ENCODE measurements at places on chromosomes 6 and 20.

GRCh38 chr20:11117808-11118528, 444.2 kb upstream of the JAG1 start:
- DNase-seq: no peak

DNA sequence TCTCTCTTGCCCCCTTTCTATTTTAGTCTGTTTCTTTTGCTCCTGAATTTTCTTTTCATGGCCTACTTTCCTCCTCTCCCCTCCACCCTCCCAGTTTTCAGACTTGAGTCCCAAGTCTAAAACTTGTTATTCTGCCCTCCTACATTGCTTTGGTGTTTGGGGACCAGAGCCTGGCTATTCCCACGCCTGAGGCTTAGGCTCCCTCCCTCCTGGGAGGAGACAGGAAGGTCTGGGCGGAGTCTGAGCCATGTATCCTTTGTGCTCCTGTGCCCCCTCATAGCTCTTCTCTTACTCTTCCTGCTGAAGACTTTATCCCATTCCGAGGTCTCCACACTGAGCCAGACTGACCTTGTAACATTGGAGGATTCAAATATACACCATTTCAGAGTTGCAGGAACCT, 69.5 kb downstream of the DAAM2 start:
- DNase-seq: no peak

- no peak for DNase-seq
Measured at GRCh38 chr6:147716434-147716833, 207.9 kb downstream of the SAMD5 start.

GRCh38 chr20:35716330-35716729, 17.1 kb downstream of the ROMO1 start:
- no peak for DNase-seq

DNA sequence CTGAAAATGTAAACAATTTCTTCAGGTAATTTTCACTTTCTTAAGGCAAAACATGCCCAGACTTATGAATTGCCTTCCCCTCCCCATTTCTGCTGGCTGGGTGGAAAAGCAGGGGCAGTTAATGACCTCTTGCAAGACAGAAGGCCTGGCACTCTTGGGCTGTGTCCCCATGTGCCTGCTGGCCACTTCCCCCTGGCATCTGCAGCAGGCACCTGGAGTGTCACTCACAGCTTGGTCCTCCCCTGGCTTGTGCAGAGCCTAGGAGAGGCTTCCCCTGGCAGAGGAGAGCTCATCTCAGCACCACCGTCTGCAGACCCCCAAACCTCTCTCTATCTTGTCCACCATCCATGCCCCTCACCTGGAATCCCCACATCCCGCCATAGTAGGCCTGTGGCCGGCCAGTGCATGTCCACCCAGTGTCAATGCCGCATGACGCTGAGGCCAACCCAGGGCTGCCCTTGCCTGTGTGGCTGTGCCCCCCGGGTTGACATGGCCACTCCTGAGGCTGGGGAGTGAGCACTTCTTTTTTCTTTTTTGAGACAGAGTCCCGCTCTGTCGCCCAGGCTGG, 83.5 kb upstream of the SLC22A23 start:
- no peak for DNase-seq

- no peak for DNase-seq
Measured at GRCh38 chr6:159880412-159880975, 10.3 kb upstream of the MAS1 start.

- DNase-seq: peak; percentile 34
Measured at GRCh38 chr6:24719125-24719971, at the start of gene C6orf62. Gene C6orf62, minus strand, starts transcription at chr6:24719154. Its CDS starts 486 bp downstream, at chr6:24718668.

DNA sequence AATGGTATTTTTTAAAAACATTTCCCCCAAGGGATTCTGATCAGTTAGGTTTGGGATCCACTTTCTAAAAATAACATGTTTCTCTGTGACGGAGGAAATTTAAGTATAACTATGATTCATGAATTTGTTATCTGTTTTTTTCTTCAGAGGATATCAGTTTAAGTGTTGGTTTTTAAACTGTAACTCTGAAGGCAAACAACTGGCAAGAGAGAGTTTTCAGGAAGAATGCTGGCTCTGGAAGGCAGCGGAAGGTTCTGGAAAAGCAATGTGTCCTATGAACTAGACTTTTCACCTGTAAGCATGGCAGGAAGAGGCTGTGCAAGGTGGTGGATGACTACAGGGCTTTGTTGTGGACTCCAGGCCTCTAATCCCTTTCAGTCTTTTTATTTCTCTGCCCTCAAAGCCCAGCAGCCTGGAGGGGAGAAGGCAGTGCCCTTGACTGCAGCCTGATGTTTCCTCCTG, 153.1 kb downstream of the GMPR start:
- no peak for DNase-seq

DNA sequence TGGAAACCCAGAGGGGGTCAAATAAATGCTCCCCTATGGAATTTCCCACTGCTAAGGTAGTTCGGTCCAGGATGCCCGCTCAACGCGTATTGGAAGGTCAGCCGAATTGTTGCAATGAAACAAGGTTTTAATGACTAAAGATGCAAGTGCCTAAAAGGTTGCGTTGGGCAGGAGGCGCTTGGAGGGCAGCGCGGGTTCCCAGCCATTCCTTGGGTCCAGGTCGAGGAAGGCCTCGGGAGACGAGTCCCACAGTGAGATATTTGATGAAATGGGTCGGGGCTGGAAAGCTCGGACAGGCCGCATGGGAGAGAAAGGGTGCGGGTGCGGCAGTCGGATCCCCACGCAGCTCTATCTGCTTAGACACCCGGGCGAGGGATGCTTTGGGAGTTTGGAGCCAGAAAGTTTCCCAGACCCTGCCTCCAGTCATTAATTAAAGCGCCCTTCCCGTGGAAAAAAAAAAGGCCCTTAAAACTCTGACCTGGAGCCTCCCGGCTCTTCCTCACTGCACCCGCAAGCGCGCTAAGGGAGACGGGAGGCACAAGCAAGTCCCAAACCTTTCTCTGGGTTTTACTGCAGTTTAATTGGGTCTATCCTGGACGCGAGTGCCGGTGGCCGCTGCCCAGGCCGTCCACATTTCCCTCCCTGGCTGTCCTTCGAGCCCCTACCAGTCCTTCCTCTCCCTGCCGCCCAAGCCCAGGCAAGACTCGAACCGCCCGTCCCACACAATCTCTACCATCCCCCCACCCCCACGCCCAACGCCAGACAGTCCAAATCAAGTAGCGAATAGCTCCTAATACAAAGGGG, 24.2 kb downstream of the TFAP2A start:
- no peak for DNase-seq

GRCh38 chr6:5089481-5090438, 4.6 kb downstream of the PPP1R3G start:
- DNase-seq: no peak

DNA sequence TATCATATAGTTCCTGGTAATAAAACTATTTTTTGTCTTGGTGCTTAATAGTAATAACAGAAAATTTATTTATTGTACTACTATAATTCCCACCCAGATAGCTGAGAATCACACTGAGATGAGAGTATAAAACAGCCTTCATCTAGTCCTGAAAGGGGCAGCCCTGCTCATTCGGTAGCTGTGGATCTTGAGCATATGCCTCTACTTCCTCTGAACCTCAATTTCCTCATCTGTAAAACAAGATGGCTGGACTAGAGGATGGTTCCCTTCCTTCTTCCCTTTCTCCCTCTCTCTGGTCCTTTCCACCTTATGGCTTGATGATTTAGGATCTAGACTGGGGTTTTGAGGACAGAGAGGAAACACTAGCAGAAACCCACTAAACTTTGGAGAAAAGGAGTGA, 15.0 kb downstream of the FKBP5 start:
- DNase-seq: no peak

DNA sequence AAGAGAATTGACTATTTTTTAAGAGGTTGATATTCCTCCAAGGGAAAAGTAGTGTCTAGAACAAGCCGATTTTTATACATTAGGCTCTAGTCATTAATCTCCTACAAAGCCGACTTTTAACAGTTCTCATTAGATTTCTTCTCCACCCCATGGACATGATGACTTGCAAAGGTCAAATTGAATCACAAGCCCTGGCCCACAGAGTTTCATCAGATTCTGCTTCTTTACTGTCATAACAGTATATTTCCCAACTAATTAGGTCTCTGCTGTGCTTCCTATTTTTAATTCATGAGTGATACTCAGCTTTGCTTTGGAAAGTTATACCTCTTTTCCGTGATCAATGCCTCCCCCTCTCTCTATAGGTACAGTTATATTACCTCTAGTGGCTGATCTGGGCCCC, 90.6 kb upstream of the ADGRB3 start:
- no peak for DNase-seq

GRCh38 chr20:62402456-62403150, 4.5 kb downstream of the CABLES2 start:
- no peak for DNase-seq

GRCh38 chr6:143276436-143276835, 174.1 kb downstream of the ADAT2 start:
- DNase-seq: no peak

DNA sequence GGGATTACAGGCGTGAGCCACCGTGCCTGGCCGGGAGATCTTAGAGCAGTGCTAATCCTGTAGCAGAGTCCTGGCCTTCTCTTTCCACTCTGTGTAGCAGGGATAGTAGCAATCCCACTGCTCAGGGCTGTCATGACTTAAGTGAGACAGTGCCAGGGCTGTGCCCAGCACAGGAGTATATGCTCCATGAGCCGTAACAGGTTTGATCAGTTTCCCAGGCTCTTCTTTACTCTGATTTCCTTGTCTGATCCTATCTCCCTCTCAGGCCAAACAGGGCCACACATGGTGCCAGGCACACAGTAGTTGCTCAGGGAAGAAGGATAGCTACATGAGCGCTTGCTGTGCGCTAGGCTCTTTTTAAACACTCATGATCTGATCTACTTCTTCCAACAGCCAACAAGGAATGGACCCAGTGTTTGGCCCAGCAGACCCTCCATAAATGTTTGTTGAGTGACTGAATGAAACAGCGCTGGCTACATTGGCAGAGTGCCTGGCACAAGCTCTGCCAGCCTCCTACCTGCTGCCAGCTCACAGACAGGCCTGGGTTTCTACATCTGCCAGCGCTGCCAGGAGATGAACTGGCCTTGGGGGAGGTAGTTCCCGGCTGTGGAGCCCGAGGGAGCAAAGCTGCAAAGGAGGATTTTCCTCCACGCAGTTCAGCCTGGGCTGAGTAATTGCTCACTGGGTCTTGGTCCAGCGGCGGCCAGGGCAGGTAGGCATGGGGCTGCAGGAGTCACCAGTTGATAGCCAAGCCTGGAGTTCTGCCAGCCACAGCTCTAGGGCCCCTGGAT, 36.9 kb downstream of the SNAI1 start:
- DNase-seq: no peak

DNA sequence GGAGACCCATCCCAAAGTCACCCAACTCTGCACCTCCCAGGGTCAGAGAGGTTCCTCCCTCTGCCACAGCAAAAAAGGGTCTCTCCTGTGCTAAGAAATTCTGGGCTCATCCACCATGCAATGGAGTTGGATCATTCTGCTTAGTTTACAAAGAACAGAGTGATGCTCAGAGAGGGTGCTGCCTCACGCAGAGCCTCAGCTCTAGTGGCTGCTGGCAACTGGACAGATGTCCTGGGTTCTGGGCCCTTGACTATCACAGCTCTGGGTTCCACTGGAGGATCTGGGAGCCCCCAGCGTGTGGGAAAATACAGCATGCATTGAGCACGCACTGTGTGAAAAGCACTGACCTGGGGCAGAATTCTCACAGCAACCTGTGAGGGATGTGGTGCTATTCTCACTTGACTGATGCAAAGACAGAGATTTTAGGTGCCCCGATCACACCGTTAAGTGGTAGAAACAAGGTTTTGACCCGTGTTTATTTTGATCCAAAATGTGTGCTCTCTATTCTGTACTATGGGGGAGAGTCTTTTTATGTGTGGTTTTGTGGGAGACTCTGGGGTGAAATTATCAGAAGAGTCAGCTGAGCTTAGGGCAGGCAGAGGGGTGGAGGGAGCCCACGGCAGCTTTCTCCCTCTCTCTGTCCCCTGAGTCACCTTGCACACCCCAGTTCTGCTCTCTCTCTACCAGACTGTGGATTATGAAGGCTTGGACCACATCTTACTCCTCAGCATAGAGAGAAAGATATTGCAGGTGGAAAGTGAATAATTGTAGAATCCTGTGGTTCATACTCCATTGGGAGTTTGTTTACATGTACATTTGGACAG, 19.9 kb downstream of the TREML4 start:
- no peak for DNase-seq

- DNase-seq: no peak
Measured at GRCh38 chr20:49400410-49400809, 82.1 kb downstream of the KCNB1 start.

DNA sequence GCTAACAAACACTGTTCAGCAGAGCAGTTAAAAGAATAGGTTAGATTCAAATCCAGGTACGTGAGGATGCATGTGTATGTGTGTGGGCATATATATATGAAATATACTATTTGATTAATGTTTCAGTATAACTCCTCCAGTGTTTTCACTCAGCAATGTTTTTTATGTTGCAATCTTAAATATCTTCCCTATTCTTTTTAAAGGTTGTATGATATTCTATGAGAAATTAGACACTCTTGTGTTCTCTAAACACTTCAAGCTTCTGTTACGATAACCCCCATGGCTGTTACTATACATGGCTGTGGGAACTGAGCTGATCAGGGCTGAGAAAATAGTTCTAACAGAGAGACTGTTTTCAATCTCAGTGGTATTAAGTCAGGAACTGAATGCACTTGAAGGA, 421.0 kb downstream of the CBLN4 start:
- no peak for DNase-seq

DNA sequence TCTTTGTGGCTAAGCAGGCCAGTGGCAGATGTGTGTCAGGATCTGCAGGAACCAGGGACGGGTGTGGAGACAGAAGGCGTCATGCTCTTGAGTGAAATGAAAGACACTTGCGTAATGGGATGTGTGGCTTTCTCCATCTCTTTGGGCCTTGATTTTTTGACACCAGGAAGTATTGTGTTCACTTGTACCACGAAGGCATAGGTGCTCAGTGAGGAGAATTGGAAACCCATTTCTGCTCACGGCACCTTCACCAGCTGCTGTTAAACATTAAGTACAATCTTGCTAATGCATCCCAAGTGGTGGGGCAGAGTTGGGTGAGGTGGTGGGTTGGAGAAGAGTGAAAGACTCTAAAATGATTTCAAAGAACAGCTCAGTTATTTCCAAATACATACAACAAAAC, 30.0 kb downstream of the GJA10 start:
- DNase-seq: no peak

DNA sequence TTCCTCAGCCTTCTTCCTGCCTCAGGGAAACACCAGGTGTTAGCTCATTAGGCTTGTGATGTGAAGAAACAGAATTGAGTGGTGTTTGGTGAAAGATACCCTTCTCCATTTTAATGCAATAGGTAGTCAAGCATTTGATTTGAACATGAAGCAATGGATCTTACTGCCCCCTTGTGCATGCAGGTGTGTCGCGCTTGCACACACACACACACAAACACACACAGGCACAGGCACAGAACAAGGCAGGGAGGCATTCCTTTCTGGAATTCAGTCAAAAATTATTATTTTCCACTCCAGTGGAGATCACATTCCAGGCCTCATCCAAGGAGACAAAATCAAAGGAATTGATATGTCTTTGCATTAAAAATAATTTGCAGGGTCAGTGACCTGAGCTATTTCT, 667.0 kb upstream of the MARCKS start:
- DNase-seq: no peak

- no peak for DNase-seq
Measured at GRCh38 chr20:39094391-39094790, 132.2 kb downstream of the DHX35 start.

- no peak for DNase-seq
Measured at GRCh38 chr6:4703382-4703781, 72.8 kb upstream of the CDYL start.

GRCh38 chr6:14948586-14949245, 297.2 kb upstream of the JARID2 start:
- no peak for DNase-seq

- DNase-seq: no peak
Measured at GRCh38 chr6:14690120-14691056, 555.5 kb upstream of the JARID2 start.

Measured in CD4-positive, alpha-beta T cell treated with Interleukin-4 for 4 hours (primary cell).